ENCODE measurements at places on chromosomes 12 and 14. TPM values are rescaled to one million over a fixed set of nuclear protein-coding genes. Genes with fewer than 3 reads are reported as not detected.

ALG10B gene
- 4.6 TPM for total RNA-seq

GRCh38 chr12:110002676-110003515, 3.7 kb downstream of the ANKRD13A start:
- H3K4me3 ChIP-seq: no peak overlapping the region
- peaks cover 15% of the 10 kb centered on the region for H3K4me1 ChIP-seq
- peaks cover 13% of the 10 kb centered on the region for H3K36me3 ChIP-seq
- no peaks in the 10 kb centered on the region for H3K27me3 ChIP-seq
- no peak for DNase-seq

CD163 gene
- total RNA-seq: 6.9 TPM

DNA sequence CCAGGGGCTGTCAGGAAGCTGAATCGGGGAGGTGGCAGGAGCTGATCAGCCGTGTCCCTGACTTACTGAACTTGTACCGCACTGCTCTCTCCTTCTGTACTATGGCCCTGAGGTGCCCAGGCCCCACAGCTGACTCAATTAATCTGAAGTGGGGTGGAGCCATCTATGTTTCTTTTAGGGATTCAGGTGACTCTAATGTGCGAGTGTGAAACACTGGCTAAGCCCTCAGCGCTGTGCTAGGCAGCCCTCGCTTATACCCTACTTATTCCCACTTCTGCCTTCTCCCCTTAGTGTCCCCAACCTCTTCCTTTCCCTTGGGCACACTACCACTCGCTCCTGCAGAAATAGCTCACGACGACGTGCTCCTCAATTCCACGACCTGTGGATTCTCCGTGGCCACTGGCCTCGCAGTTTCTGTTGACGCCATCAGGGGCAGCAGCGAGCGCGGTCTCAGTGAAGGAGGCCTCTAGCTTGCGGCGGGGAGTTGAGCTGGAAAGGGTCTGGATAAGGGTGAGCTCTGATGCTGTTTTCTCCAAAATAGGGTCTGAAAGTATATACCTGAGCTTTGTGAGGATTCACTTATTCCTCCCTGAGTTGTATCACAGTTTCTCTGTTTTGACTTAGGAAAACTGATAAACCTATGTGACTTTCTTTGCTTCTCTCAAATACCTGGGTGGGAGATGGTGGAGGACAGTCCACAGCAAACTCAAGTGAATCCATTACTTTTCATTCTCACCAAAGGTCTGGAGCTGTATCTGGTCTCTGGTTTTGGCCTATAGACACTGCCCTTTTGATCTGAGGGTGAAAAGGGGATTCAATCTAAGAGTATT, 167.6 kb downstream of the SLC41A2 start:
- peaks cover 2% of the 10 kb centered on the region for H3K27me3 ChIP-seq
- no peaks in the 10 kb centered on the region for H3K36me3 ChIP-seq
- DNase-seq: peak; percentile 20
- peaks cover 4% of the 10 kb centered on the region for H3K4me1 ChIP-seq
- H3K27ac ChIP-seq: no peak overlapping the region
- no peak overlapping the region for H3K4me3 ChIP-seq

- H3K27ac ChIP-seq: no peak overlapping the region
- no peak overlapping the region for H3K4me3 ChIP-seq
- H3K36me3 ChIP-seq: no peaks in the 10 kb centered on the region
Observed at GRCh38 chr14:82602794-82603193, 1069.1 kb upstream of the SEL1L start.

DNA sequence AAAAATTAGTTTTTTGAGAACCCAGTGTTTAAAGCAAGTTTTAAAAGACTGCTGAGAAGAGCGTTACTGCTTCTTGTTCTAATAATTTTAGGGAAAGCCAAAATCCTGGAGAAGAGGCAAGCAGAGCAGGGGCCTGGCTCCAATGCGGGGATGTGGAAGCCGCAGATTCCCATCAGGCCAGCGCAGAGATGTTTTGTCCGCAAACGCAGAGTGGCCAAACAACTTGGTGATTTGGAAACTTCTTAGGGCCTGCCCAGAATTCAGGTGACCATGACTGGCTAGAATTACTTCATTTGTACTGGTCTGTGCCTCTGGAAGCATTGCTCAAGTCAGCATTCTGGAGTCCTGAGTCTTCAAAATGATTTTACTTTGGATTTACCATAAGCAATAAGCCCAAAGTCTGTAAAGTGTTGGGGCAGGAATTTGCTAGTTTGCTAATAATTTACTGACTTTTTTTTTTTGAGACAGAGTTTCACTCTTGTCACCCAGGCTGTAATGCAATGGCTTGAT, 208.4 kb downstream of the PPM1H start:
- H3K27ac ChIP-seq: no peak overlapping the region
- H3K36me3 ChIP-seq: no peaks in the 10 kb centered on the region
- peaks cover 18% of the 10 kb centered on the region for H3K4me1 ChIP-seq
- H3K4me3 ChIP-seq: no peak overlapping the region
- DNase-seq: no peak

DNA sequence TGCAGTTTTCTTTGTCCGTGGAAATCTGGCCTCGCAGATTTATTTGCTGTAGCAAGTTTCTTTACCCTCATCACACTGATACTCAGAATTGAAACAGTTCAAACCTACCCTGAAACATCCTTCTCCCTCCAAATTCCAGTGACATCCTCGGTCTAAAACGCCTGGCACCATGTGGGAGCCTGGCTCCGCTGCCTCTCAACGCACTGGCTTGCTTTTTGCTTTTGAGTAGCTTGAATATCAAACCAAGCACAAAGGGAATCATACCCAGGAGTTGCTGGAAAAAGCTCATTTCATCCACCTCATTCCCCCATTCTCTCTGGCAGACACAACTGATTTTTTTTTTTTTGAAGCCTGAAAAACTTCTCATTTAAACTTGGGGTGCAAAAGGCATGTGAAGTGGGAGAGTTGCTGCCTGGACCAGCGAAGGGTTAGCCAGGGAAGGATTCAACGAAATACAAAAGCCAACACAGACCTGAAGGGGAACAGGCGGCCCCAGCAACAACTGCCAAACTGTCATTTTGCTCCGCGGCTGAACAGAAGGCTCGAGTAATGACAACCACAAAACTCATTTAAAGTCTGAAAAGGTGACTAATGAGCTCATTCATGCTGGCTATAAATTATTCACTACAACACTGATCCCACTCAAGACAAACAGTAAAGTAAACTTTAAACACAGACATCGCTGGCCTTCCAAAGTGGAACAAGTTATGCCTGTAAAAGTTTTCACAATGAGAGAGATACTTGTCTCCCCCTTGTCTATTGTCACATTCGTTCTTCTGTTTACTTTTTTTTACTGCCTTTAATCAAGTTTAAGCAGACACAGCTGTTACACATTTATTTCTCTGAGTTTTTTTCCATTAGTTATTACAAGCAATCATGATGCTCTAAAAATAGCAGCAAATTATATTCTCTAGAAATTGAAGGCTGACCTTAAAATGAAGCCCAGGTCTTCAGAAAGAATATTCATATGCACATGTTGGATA, 12.5 kb upstream of the FOXN3 start:
- H3K27ac ChIP-seq: peak overlapping the region; percentile 96
- H3K27me3 ChIP-seq: no peaks in the 10 kb centered on the region
- DNase-seq: peak; percentile 76
- peaks cover 25% of the 10 kb centered on the region for H3K4me1 ChIP-seq
- no peak overlapping the region for H3K4me3 ChIP-seq

- H3K4me3 ChIP-seq: no peak overlapping the region
- H3K4me1 ChIP-seq: peaks cover 40% of the 10 kb centered on the region
- DNase-seq: no peak
- H3K27me3 ChIP-seq: no peaks in the 10 kb centered on the region
- peaks cover 13% of the 10 kb centered on the region for H3K36me3 ChIP-seq
Observed at GRCh38 chr12:119686355-119686754, 18.4 kb downstream of the PRKAB1 start.

GRCh38 chr14:98591161-98591560, 680.8 kb downstream of the BCL11B start:
- H3K4me3 ChIP-seq: no peak overlapping the region
- no peaks in the 10 kb centered on the region for H3K4me1 ChIP-seq
- no peaks in the 10 kb centered on the region for H3K36me3 ChIP-seq
- no peaks in the 10 kb centered on the region for H3K27me3 ChIP-seq

DNA sequence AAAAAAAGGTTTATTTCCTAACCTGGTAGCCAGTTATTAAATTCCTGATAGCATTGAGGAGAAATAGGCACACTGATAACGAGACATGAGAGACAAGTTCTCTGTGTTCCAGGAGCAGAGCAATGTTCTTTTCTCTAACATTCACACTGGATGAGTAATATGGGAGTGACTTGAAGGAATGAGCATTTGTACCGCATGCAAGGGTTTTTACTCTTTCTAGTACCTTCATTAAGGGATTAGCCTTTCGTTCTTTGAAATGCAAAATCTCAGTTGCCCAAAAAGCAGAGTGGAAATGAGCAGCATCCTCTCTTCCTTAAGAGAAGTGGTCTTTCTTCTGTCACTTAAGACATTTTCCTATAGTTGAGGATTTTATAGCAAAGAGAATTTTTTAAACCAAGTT, 54.7 kb downstream of the FGD4 start:
- H3K27me3 ChIP-seq: no peaks in the 10 kb centered on the region
- peak overlapping the region; percentile 50 for H3K27ac ChIP-seq
- H3K4me1 ChIP-seq: no peaks in the 10 kb centered on the region
- H3K4me3 ChIP-seq: no peak overlapping the region
- no peak for DNase-seq

DNA sequence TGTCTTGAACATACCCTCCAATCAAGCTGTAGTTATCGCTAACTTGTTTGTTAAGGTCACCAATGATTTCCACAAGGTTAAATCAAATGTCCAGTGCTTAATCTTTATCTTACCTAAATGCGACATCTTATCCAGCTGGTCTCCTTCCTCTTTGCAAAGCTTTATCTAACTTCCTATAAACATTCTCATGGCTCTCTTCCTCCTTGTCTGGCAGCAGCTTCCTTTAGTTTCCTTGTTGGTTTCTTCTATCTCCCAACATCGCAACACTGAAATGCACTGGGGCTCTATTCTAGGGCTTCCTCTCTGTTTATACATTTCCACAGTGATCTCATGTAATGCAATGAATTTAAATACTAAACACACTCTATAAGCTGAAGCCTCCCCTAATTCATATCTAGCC, 28.7 kb downstream of the UBE2N start:
- no peaks in the 10 kb centered on the region for H3K27me3 ChIP-seq
- DNase-seq: no peak
- H3K4me3 ChIP-seq: no peak overlapping the region
- H3K4me1 ChIP-seq: peaks cover 3% of the 10 kb centered on the region
- no peak overlapping the region for H3K27ac ChIP-seq

GRCh38 chr12:33314223-33314622, 125.4 kb downstream of the SYT10 start:
- H3K4me1 ChIP-seq: no peaks in the 10 kb centered on the region
- DNase-seq: no peak
- H3K4me3 ChIP-seq: no peak overlapping the region

- no peak for DNase-seq
- no peaks in the 10 kb centered on the region for H3K36me3 ChIP-seq
- H3K27ac ChIP-seq: no peak overlapping the region
- H3K27me3 ChIP-seq: no peaks in the 10 kb centered on the region
Observed at GRCh38 chr14:58792416-58792815, 154.7 kb downstream of the DACT1 start.

GRCh38 chr12:44227616-44228015, 391.7 kb downstream of the TMEM117 start:
- no peak overlapping the region for H3K27ac ChIP-seq
- H3K36me3 ChIP-seq: no peaks in the 10 kb centered on the region
- no peaks in the 10 kb centered on the region for H3K27me3 ChIP-seq
- no peak for DNase-seq
- H3K4me1 ChIP-seq: no peaks in the 10 kb centered on the region
- H3K4me3 ChIP-seq: no peak overlapping the region

MYH7 gene
- 124 TPM for total RNA-seq

DNA sequence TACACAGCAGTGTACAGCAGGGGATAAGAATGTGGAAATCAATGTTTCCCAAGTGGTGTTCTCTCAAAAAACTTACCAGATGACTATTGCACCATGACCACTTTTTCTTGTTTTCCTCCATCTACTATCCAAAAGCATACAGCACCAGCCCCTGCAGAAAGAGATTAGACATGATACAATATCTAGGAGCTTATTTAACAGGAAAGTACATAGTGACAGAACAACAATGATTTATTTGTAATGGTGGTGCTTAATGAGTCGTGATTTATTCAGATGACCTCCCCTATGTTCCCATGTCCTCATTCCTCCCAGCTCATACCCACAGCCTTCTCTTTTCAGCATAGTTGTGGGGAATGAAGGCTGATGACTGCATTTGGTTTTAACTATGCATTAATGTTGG, 413.6 kb downstream of the BTG1 start:
- H3K27ac ChIP-seq: no peak overlapping the region
- no peak overlapping the region for H3K4me3 ChIP-seq
- DNase-seq: no peak
- H3K4me1 ChIP-seq: no peaks in the 10 kb centered on the region

RPS6KL1 gene
- 6.1 TPM for total RNA-seq

TAS2R19 gene
- 3.6 TPM for total RNA-seq

DNA sequence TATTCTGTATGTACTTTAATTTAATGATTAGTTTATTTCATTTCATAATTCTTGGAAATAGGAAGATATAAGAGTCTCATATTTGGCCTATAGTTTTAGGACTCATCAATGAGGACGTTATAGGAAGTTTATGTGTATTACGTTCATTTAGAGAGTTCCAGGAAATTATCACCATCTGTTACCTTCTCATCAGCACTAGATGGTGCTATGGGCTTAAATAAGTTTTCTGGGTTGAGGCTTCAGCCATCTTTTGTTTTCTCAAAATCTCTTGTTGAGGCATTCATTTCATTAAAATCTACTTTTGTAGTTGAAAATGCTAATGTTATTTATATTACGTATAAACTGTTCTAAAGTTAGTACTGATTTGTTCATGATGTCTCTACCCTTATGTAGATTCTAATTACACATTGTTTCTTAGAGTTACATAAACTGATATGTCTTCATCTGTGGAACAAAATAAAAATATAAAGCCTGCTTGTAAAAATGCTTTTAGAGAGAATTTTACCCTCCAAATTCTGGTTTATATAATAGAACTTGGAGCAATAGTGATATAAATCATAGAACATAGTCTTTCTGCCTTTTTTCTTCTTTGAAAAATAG, 89.2 kb downstream of the CFAP54 start:
- H3K27me3 ChIP-seq: no peaks in the 10 kb centered on the region
- peak; percentile 78 for DNase-seq
- no peaks in the 10 kb centered on the region for H3K36me3 ChIP-seq
- no peaks in the 10 kb centered on the region for H3K4me1 ChIP-seq
- no peak overlapping the region for H3K4me3 ChIP-seq
- no peak overlapping the region for H3K27ac ChIP-seq

All from muscle of leg (tissue), 16 donors.